RPMI8226 (cell line): ENCODE measurements at places on chromosomes 5 and 9.

DNA sequence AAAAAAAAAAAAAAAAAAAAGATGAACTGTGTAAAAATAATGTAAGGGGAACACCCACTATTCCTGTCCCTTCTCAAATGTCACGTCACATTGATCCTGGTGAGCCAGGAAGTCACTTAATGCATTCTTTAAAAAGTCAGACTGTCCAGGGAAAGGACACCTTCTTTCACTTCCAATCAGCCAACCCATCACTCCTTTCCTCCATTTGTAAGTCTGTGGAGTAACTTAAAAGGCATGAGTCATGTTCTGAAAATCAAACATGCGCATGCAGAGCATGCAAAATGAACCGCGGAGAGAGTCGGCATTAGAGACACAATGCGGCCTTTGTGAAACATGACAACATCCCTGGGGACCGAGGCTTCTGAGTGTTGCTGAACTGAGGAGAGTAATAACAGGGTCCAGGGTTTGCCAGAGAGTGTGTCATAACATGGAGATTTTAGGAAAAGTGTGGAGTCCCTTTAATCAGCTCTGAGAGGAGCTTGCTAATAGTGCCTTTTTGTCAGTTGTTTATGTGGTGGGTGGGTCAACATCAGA is 77.6 kb upstream of the SEMA6A start:
- DNase-seq: no peak

- no peak for DNase-seq
Measured at GRCh38 chr9:99753436-99753835, 68.2 kb upstream of the NR4A3 start.

DNA sequence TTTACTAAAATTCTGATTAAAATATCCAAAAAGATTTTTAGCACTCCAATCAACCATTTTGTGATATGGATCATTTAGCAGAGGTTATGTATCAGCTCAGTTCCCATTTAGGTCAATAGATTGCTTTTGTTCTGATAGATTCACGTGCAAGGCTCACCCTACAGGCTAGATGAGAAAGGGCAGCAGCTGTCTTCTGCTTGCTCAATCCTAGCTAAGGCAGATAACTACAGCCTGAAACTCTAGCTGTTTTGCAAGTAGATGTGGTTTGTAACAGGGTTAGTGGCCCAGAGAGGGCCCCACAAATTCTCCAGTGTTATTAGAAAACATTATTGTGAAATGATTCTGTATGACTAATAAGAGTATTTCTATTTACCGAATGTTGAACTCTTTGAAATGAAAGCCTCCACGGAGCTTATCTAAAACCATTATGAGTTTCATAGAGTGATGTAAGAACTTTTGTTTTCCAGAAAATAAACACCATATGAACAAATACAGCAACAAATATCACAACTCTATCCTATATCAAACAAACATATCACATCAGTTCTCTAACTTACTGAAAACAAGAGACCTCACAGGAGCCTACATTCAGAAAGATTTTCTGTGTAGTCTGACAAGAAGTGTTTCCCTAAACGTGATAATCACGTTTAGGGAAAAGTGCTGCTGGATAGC is 841.9 kb upstream of the ACO1 start:
- no peak for DNase-seq

GRCh38 chr9:6715755-6716643 is 41.8 kb upstream of the KDM4C start:
- peak; percentile 80 for DNase-seq

DNA sequence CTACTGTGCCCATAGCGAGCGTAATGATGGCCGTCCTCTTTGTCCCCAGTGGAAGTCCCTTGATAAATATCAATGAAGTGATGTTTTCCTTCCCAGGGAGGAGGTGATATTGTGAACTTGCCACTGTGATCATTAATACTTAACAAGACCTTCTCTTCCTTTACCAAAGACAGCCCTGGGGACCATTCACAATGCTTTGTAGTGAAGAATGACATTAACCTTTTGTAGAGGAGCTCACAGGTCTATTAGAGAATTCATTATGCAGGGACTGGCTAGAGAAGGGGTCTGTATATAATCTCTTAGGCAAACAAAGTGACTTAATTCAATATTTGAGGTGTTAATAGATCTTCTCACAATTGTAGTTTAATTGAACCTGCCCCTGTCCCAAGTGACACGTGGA is 452.9 kb upstream of the DMAC1 start:
- DNase-seq: no peak

- DNase-seq: peak; percentile 32
Measured at GRCh38 chr5:177427211-177427822, 841 bp downstream of the GRK6 start.

DNA sequence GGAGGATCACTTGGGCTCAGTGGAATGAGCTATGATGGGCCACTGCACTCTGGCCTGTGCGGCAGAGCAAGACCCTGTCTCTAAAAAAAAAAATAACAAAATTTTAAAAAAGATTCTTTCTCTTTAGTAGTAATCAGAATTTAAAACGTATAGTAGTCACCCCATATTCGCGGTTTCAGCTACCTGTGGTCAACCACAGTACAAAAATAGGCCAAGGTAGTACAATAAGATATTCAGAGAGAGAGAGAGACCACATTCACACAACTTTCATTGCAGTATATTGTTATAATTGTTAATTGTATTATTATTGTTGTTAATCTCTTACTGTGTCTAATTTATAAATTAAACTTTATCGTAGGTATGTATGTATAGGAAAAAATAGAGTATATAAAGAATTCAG is 18.7 kb downstream of the INIP start:
- no peak for DNase-seq

GRCh38 chr5:14261856-14262611 is 118.9 kb downstream of the TRIO start:
- peak; percentile 41 for DNase-seq

DNA sequence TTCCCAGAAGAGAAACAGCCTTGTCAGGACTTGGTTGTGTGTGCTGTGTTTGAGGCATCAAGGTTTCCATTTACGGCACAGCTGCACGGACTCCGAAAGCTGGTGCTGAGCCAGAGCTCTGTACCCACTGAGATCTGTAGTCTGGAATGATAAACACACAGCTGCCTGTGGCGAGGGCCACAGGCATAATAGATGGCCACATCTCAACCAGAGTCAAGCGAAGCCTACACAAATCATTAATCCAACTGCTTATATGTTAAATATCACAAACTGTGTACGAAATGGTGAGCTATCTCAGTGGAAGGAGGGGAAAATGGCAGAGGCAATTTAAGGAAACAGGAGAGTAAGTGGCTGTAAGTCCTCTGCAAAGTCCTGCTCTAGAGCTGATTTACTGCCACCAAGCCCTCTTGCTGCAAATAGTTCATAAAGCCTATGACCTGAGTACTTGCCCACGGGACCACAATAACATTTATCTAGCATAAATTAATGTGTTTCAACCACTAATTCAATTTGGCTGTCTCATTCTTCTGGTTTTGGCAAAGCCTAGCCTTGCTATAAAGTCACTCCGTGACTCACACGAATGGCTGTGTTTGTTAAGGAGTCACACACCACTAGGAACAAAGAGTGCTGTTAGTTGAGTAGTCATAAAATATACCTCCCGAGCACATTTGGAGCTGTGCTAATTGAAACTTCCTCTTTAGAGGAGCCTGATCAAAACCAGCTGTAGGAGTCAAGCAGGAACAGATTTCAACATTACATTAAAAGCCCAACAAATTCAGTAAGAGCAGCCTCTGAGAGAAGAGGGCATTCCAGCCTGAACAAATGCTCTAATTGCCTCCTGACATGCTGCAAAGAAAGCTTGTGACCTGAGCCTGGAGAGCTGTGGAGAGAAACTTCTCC is 738.6 kb upstream of the ZNF608 start:
- no peak for DNase-seq

DNA sequence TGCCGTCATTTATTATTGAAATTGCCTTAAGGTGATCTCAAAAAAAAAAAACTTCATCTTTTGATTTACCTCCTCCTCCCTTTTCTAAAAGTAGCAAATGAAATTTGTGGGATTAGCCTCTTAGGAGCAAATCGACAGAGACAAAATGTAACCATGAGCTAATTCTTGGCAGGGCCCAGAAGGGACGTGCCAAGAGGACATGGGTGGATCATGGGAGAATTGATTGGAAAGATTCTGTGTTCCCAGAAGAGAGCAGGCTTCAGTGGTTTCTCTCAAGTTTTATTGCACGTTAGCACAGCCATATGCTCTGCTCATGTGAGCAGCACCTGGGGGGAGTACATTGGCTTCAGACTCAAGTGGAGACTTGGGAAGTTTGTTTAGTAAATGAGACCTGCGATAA is 394.6 kb downstream of the ELAVL2 start:
- no peak for DNase-seq

GRCh38 chr9:73402081-73403028 is 250.7 kb downstream of the ANXA1 start:
- no peak for DNase-seq

GRCh38 chr5:74916831-74917710 is 50.9 kb upstream of the FAM169A start:
- DNase-seq: no peak

GRCh38 chr9:132061526-132061925 is 18.1 kb downstream of the MED27 start:
- no peak for DNase-seq

- DNase-seq: no peak
Measured at GRCh38 chr9:98481676-98482075, 226.2 kb upstream of the TBC1D2 start.

GRCh38 chr5:95720094-95720786 is 10.9 kb upstream of the RHOBTB3 start:
- DNase-seq: no peak

- no peak for DNase-seq
Measured at GRCh38 chr5:120093178-120093577, 370.9 kb upstream of the PRR16 start.

GRCh38 chr5:174084691-174085154 is 39.2 kb downstream of the NSG2 start:
- DNase-seq: no peak

GRCh38 chr9:80649001-80649420 is 1040.3 kb downstream of the TLE1 start:
- no peak for DNase-seq

DNA sequence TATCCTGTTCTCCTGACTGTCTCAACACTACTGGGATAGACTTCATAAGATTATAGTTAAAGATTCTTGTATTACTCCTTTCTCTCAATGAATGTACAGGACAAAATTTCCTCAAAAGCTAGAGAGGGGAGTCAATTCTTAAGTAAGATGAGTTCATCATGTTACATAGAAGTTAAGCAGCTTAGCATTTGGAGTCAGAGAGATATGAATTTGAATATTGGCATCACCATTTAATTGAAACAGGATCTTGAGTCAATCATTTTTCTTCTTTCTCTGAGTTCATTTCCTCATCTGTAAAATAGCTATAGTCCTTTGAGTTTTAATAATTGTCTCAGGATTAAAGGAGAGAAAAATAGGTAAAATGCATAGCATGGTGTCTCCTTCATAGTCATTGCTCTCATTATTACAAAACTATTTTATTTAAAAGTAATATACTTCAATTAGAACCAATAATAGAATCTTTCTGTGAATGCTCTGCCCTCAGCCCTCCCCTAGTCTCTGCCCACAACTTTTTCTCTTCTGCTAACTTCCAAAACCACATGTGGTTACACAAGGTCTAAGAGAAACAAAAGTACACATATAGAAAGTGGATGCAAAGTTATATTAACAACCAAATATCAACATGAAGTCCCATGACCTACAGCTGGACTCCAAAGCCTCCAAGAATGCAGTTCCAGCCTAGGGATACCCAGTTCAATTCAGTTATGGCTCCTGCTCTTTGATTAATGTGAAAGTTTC is 265.6 kb downstream of the TLE1 start:
- no peak for DNase-seq

GRCh38 chr5:147826361-147826760 is 5.1 kb downstream of the SPINK1 start:
- DNase-seq: no peak

- no peak for DNase-seq
Measured at GRCh38 chr9:88653911-88654310, 118.9 kb downstream of the NXNL2 start.

DNA sequence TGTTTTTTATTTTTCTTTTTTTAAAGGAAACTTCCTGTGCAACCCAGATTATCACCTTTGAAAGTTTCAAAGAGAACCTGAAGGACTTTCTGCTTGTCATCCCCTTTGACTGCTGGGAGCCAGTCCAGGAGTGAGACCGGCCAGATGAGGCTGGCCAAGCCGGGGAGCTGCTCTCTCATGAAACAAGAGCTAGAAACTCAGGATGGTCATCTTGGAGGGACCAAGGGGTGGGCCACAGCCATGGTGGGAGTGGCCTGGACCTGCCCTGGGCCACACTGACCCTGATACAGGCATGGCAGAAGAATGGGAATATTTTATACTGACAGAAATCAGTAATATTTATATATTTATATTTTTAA is 2.1 kb downstream of the CSF2 start:
- DNase-seq: no peak

- no peak for DNase-seq
Measured at GRCh38 chr5:51156222-51156621, 227.0 kb upstream of the ISL1 start.

DNA sequence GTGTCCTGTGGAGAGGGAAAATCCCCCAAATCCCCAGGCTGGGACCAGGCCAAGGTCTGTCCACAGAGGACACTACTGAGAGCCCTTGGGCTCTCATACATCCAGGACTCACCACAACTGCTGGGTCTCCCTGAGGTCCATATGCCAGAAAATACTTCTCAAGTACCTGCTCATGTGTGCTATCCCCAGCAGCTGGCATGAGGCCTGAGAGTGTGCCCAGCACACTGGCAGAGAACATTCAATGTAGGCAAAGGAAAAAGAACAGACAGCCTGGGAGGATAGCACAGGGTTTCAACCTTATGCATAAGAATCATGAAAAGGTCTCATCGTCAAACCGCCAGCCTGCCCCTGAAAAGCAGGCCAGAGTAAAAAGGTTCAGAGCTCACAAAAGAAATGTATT is 154.1 kb upstream of the TAS2R1 start:
- no peak for DNase-seq

GRCh38 chr5:10528056-10528816 is 35.6 kb upstream of the ANKRD33B start:
- no peak for DNase-seq

GRCh38 chr9:75102177-75102790 is 14.0 kb downstream of the OSTF1 start:
- no peak for DNase-seq

- DNase-seq: no peak
Measured at GRCh38 chr9:106032978-106033377, 338.6 kb downstream of the TMEM38B start.

GRCh38 chr5:170643591-170643990 is 139.8 kb downstream of the KCNIP1 start:
- DNase-seq: no peak

- peak; percentile 34 for DNase-seq
Measured at GRCh38 chr5:116479776-116480675, 94.6 kb downstream of the SEMA6A start.

GRCh38 chr5:73945505-73945904 is 319.5 kb downstream of the ARHGEF28 start:
- DNase-seq: no peak

- no peak for DNase-seq
Measured at GRCh38 chr5:171275841-171276544, 33.1 kb upstream of the TLX3 start.
